ENCODE measurements at places on chromosomes 12 and 14.

GRCh38 chr14:67432050-67432564, 20.1 kb upstream of the PLEK2 start:
- DNase-seq: no peak

GRCh38 chr14:30754778-30755177, 119.6 kb upstream of the COCH start:
- DNase-seq: no peak

GRCh38 chr12:98485792-98486340, 29.5 kb upstream of the TMPO start:
- no peak for DNase-seq

DNA sequence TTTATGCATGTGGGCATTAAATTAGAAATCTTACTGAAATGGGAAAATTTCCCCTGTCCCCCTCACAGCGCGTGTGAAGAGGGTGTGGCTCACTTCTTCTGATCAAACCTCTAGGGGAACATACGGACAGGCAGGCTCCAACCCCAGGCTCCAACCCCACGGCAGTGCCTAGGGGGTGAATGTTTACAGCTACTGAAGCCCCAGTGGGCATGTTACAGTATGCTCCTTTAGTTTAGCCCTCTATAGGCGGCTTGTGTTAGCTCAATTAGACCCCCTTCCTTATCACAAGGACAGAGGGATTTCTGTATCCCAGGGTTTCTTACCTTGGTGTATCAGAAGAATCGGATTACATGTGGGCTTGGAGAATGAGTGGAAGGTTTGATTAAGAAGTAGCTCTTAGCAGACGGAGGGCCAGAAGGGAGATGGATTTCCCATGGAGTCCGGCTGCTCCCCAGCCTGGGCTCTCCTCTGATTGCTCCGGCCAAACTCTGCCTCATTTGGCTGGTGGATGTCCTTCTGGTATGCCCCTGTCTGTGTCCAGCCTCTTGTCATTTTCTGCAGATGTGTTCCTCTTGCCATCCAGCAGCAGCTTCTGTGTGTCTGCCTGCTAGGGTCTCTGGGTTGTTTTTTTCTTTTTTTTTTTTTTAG, 223.7 kb downstream of the TMTC2 start:
- no peak for DNase-seq

DNA sequence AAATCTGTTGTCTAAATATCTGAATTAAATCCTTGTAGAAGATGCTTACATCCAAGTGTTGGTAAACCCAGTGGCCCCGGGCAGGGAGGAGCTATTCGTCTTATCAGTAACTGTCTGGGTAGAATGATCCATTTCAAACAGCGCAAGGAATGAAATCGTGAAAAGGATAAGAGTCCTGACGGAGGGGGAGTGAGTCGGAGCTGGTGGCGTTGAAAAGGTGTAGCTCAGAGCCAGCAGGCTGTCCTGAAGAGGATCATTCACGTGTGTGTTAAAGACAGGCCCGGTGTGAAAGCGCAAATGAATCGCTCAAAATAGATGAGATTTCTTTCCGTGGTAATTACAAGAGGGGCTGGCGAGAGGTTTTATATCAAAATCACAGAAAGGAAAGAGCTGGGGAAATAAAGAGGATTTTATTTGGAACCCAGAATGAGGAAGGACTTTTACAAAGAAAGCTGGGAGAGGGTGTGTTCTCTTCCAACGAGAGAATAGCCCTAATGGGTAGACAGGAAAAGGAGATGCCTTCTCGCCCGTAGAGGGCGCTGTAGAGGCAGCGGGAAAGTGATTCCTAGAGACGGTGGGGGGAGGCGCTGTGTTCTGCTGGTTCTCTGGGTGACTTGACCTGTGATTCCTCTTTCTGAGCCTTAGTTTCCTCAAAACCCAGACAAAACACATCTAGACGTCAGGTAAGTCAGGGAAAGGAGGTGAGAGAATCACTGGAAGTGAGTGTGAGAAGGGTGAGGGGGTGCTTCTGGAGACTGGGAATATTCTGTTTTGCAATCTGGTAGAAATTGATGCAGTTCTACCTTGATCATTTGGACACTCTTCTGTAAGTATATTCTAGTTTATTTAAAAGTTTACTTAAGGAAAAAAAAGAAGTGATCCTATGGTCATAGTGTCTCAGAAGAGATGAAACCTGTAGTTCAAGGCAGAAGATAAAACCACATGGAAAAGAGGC, 39.3 kb downstream of the SRRM4 start:
- DNase-seq: no peak

- no peak for DNase-seq
Measured at GRCh38 chr12:90593596-90594295, 361.2 kb downstream of the CCER1 start.

GRCh38 chr12:58262796-58263195, 321.4 kb downstream of the ATP23 start:
- DNase-seq: no peak

GRCh38 chr12:92509156-92509738, 193.5 kb upstream of the PLEKHG7 start:
- DNase-seq: no peak

- no peak for DNase-seq
Measured at GRCh38 chr12:55997535-55997859, 421 bp downstream of the SUOX start.

DNA sequence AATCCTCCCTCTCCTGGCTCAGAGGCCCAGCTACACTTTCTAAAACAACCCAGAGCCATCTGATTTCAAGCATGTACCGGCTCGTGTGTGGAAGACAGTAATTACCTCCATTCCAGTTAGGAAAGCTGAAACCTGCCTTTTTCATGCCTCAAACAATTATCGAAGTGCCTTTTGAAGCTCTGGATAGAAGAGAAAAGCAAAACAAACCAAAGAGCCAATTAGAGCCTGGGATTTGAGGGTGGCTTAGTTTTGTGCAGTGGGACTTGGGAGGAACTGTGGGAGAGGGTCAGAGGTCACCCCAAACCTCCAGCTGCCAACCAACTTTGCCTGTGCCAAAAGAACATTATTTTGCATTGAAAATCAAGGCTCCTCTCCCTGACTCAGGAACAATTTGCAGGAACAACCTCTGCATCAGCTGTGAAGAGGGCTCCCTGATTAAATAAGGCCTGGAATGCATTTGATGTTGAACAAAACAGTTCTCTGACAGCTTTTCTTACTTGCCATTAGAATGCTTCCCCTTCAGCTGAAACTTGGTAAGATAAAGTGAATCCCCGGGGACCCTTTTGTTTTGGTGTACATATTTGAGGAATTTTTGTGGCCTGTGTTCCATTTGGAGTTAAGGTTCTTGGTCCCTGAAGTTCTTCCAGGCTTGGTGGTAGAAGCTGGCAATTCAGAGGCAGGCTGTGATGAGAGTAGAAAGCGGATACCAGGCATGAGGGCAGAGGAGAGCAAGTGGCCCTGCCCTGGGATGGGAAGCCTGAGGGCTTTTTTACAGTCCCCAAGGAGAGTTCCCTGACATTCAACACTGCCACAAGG, 270.1 kb downstream of the ZFP36L1 start:
- no peak for DNase-seq

DNA sequence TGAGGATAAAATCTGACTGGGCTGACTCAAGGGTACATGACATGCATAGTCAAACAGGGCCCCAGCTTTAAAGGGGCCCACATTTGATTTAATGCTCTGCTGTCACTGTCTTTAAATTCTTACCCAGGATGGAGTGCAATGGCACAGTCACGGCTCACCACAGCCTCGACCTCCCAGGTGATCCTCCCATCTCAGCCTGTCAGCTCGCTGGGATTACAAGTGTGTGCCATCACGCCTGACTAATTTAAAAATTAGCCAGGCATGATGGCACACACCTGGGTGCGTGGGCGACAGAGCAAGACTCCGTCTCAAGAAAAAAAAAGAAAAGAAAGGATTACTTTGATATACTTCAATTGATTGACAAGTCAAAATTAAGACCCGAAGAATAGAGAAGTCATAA, 9.2 kb upstream of the PLBD1 start:
- no peak for DNase-seq

- no peak for DNase-seq
Measured at GRCh38 chr12:43273467-43273866, 278.5 kb downstream of the ADAMTS20 start.

GRCh38 chr12:115382681-115383080, 698.7 kb upstream of the TBX3 start:
- no peak for DNase-seq

- DNase-seq: peak; percentile 58
Measured at GRCh38 chr14:106694638-106695393, 1168.4 kb downstream of the TMEM121 start.

GRCh38 chr12:89733579-89734201, 25.1 kb upstream of the ATP2B1 start:
- DNase-seq: no peak

DNA sequence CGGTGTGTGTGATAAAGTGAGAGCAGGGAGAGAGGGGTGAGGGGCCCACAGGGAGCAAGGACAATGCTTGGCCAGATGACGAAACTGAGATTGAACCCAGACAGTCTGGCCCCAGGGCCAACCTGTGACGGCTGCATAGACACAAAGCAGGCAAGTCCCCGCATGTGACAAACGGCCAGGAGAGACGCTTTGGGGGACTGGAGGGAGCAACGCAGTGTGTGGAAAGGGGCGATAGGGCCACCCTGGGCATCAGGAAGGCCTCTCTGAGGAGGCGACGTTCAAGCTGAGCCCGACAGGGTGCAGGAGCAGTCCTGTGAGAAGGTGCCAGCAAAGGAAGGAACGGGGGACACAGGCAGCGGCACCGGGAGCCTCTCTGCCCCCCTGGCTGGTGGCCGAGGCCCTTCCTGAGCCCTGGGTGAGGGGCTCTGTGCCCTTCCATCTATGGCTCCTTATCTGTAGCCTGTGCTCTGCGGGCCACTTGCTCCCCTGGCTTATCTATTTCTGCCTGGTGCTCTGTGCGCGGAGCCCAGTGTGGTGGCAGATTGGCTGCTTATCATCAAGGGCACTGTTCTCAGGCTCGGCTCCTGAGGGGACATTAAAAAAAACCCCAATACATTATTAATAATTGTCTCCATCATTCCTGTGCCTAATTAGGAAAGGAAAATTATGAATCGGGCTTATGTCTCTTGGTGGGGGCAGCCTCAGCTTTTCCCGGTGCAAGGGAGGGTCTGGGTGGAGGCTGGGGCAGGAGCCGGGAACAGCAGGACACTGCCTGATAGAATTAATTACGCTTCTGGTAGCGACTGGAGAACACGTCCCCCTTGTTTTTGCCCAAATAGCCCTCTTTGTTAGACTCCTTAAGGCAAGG, 39.8 kb downstream of the PRIMA1 start:
- DNase-seq: no peak

DNA sequence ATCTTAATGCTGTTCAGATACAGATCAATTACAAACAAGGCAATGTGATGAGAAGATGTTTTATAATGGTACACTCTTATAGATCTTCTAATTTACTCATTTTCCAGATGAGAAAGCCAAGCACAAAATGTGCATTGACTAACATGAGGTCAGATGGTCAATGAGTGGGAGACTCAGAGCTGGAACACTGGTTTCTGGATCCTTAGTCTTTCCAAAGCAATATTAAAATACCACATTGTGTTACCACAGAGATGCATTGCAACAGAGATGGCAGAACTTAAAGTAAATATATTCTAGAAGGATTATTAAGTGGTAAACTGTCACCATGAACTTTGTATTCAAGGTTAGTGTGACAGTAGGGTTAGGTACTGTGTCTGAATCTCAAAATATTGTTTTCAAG, 113.6 kb downstream of the SLC15A5 start:
- DNase-seq: no peak

GRCh38 chr12:75482646-75483045, 2.1 kb downstream of the GLIPR1 start:
- DNase-seq: no peak

DNA sequence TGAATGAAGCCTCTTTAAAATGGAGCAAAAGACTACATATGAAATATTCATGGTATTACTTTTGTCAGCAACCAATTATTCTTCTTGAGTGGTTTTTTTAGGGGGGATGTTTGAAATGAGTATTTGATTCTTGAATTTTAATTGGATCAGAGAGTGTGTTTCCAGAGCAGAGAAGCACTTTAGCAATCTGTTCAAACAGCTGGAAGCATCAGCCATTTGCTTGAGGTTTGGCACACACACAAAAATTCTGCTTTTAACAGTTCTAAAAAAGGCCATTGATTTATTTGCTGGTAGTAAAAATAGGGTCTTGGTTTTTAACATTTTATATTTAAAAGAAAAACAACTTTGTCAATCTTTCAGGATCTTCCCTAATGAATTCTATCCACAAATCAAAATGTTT, 292.7 kb downstream of the LRFN5 start:
- DNase-seq: peak; percentile 11

GRCh38 chr12:41520869-41521268, 332.7 kb downstream of the PDZRN4 start:
- DNase-seq: no peak

GRCh38 chr12:6763380-6763779, 2.8 kb upstream of the PTMS start:
- DNase-seq: no peak

- DNase-seq: no peak
Measured at GRCh38 chr14:101727611-101728366, 33.7 kb upstream of the PPP2R5C start.

DNA sequence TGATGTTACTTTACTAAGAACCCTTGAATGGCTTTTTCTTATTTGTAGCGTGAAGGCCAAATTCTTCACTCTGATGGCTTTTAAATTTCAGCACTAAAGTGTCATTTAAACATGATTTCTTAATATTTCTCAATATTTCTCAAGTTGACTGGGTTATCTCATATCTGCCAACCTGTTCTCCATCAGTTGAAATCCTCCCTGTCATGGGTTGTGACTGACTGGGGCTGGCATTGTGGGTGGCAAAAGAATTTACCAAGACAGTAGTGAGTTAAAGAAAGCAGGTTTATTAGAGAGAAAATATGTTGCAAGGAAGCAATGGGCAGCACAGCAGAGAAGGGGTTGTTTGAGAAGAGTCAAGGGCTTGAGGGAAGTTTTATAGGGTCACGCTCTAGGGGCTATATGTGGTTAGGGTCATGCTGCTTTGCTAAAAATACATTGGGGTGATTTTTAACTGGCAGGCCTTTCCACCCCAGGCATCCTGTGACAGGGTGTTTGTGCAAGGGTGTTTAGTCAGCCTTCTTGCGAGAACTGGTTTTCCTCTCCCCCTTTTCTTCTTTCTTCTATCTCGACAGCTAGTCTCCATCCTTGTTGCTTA, 232.8 kb upstream of the SEL1L start:
- no peak for DNase-seq

GRCh38 chr14:93821051-93821450, 32.8 kb upstream of the PRIMA1 start:
- DNase-seq: no peak

DNA sequence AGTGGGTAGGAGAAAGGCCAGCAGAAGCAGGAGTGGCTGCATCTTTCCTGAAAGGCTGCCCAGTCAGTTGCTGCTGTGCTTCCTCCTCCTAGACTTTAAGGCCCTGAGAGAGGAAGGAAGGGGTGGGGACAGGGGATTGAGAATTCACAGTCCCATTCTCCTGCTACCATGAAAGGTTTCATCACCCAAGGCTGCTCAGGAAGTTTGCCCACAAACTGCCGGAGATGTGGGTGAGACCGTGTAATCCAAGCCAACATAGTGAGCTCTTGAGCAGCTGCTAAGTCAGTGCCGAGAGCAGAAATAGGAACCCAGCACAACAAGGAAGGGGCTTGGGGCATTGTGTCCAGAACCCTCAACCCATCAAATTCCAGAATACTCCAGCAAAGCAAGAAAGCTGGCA, at the start of gene CTSG:
TSS of gene CTSG (minus strand) at position 69 of the 400 bp plus-strand sequence. CDS start at position 42, 27 bp downstream.
- DNase-seq: no peak

GRCh38 chr12:28237423-28237822, 47.2 kb downstream of the CCDC91 start:
- DNase-seq: no peak
